ENCODE measurements at places on chromosomes 1 and 21. TPM values are rescaled to one million over a fixed set of nuclear protein-coding genes. Genes with fewer than 3 reads are reported as not detected.

GRCh38 chr1:23224739-23225648 lies 7.7 kb upstream of the HTR1D start:
- no peak for DNase-seq

C8A gene
- 302 TPM for total RNA-seq

DNA sequence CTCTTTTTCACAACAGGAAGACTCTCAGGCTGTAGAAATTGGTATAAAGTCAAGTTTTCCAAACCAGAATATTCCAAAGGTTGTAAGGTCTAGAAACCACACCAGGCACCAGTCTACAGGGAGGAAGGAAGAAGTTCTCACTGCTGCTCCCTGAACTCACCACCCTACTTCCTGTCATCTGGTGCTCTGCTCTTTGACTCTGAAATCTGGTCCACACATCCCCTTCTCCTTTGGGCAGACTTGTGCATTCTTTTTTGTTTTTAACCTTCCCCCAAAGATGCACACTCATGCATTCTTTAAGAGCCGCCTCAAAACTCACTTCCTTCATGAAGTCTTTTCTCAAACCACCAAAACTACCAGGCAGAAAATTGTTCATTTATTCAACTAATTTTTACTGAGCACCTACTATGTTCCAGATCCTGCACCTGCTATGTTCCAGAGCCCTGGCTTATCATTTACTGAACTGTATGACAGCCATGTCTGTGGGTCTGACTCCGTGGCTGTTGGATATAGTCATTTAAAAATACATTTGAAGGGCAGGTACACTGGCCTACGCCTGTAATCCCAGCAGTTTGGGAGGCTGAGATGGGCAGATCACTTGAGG lies 30.1 kb upstream of the EPS15 start:
- no peak for DNase-seq

DNA sequence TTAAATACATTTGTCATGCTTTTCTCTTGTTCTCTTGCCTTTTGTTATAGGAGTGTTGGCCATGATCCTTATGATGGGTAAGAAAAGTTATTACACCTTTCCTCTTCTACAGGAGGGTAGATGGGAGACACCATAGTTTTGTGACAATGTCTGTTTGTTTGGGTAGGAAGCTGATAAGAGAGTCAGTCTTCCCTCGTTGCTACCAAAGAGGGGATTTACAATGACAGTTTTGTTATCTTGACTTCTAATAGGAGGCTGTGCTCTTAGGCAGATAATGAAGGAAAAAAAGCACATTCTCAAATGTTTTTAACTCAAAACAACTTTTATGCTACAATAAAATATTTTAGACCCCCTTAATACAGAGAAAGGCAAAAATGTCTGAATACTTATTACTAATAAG lies 48.0 kb upstream of the WLS start:
- no peak for DNase-seq

DNA sequence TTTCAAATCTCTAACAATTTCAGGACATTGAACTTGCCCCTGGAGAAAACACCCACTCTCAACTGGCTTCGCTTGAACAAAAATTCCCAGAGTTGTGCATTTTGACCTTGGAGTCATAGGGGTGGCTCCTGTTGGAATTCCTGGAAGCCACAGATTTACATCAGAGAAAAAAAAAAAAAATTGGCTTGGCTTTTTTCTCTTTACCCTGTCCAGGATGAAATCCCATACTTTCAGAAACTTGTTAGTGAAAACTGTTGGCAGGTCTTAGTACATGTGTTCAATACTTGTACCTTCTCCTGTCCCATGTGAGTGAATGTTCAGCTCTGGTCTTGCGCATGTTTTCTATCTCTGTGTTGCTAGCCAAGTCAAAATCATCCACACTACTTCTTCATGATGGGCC lies 228.8 kb downstream of the TGFB2 start:
- DNase-seq: no peak
